ENCODE measurements at places on chromosomes 7 and 10.

DNA sequence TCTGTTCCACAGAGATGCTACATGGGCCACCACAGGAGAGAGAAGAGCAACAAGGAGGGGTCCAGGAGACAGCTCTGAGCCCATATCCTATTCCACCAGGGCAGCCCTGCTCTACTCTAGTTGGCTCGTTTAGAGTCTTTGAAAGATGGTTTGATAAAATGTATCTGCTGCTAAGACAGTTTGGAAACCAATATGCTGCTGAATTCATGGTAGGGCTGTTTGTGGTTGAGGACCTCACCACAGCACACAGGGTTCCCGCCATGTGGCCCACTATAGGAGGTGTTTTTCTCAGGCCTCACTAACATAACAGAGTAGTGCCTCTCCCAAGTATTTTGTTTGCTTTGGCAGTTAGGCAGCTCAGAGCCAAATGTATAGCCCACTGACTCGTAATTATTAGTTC lies 35.8 kb upstream of the ZC3HAV1L start:
- DNase-seq = no peak

DNA sequence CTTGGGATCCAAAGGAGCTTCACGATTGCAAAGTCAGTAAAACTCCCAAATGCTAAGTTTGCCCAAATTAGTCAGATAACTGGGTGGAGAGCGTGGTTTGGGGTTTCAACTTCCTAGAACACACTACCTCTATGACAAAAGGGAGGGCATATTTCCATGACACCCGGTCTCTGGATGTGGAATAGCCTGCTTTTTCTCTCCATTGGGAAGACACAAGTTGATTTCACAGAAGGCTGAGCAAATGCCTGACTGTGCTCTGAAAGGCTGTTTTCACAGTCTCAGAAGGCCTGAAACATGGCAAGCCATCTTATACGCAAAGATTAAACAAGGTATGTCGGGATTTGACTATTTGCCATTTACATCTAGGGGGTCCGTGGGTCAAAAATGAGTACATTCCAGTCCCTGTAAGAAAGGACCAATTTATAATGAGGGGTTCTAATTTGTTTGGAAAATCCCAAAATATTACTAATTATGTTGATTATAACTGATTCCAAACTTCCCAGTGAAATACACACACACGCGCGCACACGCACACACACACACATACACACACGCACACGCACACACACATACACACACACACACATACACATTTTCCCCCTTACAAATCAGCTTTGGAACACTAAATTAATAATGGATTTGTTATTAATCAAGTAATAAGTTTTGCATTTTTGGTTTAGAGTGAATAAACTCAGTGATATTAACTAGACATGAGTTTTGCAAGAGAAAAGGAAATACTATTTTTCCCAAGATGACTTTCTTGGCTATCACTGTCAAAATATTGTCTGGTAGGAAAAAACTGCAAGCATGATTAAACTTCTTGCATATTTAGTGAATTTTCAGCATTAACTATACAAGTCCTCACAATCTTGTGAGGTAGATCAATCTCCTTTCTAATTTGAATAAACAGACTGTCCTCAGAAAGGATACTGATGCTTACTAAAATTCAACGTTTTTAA lies 105.0 kb downstream of the PRTFDC1 start:
- no peak for DNase-seq

- DNase-seq = no peak
Observed at GRCh38 chr7:42931447-42931833, 534 bp downstream of the PSMA2 start.

DNA sequence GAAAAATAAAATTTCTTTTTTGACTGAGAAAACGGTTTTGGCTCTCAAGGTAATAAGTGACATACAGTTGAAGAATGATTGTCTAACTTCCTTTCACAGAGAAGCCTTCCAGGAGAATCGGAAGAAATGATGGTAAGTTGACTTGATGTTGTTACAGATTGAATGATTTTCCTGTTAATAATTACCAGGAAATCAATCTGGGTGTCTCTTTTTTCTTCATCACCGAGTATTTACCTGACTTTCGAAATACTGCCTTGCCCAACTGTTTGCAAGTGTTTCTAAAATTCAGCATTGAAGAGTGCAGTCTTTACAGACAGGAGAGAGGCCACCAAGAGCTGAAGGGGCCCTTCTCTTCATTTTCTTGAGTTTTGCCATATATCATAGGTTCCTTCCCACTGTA lies 4.0 kb downstream of the ITIH2 start:
- no peak for DNase-seq

DNA sequence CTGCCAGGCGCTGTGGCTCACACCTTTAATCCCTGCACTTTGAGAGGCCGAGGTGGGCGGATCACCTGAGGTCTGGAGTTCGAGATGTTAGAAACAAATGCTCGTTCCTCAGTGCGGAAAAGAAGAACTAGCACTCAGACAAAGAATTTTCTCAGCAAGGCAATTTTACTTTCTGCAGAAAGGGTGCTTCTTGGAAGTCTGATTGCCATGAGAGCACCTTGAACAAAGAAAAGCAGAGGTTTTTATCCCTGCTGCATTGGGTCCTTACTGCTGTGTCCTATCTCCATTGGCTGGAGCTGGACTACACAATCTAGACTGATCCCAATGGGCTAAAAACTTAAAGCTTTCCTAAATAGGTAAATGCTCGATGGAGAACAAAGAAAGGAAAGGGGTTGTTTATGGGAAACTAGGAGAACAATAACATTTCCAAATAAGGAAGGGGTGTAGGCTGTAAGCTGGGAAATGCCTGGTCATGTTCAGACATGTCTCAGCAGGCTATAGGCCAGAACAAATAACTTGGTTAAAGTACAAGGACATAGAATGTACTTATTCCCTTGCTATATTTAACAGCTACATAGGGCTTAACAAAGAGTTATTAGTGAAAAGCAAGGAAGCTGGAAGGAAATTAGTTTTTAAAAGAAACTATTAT lies 26.1 kb upstream of the ACTR3B start:
- DNase-seq = no peak

GRCh38 chr7:156017916-156018700 lies 205.8 kb upstream of the SHH start:
- DNase-seq = no peak

DNA sequence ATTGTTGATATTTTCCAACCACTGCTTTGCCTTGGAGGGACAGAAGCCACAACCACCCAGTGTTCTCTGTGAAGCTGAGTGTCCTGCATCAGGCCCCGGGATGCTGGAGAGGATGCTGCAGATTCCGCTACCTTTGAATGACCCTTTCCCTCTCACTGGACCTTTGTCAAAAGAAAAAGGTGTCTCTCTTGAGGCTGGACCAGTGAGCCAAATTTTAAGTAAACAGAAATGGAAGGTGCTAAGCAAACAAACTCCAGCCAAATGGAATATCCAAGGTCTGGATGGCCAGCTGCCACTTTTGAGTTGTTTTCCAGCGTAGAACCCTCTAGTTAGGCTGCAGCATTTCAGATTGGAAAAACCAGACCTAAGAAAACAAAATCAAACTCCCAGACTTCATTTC lies 145.5 kb downstream of the TRIL start:
- DNase-seq = no peak

DNA sequence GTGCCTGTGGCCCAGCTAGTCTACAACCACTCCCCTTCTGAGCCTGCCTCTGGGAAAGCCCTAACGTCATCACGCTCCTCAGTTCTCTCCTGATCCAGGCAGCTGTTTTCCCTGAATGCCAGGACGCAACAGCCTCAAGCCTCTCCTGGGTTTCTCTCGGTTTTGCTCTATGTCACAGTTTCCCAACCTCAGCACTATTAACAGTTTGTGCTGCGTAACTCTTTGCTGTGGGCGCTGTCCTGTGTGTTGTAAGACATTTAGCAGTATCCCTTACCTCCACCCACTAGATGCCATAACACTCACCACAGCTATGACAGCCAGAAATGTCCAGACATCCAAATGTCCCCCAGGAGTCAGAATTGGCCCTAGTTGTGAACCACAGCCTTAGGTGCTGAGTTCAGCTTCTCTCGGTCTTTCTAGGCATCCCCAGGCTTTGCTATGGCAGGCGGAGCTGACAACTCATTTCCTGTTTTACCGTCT lies 226.3 kb upstream of the NPVF start:
- DNase-seq = no peak

GRCh38 chr7:75596727-75597614 lies 104.9 kb downstream of the SPDYE5 start:
- no peak for DNase-seq

DNA sequence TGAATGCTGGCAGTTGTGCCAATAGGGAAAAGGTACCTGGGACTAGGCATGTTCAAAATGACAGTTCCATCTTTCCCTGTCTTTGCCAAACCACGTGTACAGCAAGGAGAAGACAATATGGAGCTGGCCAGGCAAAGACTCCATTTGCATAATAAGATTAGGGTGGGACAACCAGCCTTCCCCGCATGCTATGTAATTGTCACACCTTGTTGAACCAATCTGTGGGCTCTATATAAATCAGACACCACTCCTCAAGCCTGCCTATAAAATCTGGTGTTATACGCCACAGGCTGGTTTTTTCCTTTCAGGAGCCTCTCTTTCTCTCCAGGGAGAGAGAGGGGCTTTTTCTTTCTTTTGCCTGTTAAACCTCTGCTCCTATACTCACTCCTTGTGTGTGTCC lies 11.0 kb upstream of the NUB1 start:
- DNase-seq = no peak

DNA sequence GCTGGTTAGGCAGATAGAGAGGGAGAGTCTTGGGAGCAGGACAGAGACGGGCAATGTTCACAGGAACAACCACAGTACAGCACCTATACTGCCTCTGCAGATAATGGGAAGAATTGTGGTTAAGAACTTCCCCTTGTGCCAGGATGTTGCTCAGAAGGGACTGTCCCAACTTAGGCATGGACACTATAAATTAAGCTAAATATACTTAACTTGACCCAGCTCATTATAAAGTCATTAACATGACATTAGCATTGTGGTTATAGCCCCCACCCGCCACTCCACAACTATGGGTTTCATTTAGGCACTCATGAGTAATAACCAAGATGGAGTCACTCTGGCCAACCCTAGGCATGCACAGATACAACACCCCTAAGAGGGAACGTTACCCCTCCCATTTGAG lies 310.9 kb upstream of the NRG3 start:
- DNase-seq = no peak

GRCh38 chr10:241966-242643 lies 106.8 kb downstream of the ZMYND11 start:
- DNase-seq = no peak

DNA sequence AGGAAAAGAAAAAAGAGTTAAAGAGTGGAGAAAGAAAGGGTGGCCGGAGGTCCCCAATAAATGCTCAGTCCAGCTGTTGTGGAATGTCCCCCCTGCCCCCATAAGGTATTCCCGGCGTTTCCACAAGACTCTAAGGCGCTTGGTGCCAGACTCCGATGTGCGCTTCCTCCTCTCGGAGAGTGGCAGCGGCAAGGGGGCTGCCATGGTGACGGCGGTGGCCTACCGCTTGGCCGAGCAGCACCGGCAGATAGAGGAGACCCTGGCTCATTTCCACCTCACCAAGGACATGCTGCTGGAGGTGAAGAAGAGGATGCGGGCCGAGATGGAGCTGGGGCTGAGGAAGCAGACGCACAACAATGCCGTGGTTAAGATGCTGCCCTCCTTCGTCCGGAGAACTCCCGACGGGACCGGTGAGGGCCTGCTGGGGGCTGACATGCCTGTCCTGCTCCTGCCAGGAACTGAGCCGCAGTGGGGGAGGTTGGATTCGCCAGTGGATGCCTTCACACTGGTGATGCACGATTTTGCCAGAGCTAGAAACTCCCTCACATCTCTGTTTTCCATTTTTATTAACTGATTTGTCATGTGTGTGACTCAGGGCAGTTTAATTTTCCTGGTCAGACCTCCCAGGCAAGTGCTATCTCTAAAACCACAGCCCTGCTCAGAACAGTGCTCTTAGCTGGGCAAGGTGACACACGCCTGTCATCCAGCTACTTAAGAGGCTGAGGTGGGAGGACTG lies 34.2 kb downstream of the TACR2 start:
- no peak for DNase-seq

DNA sequence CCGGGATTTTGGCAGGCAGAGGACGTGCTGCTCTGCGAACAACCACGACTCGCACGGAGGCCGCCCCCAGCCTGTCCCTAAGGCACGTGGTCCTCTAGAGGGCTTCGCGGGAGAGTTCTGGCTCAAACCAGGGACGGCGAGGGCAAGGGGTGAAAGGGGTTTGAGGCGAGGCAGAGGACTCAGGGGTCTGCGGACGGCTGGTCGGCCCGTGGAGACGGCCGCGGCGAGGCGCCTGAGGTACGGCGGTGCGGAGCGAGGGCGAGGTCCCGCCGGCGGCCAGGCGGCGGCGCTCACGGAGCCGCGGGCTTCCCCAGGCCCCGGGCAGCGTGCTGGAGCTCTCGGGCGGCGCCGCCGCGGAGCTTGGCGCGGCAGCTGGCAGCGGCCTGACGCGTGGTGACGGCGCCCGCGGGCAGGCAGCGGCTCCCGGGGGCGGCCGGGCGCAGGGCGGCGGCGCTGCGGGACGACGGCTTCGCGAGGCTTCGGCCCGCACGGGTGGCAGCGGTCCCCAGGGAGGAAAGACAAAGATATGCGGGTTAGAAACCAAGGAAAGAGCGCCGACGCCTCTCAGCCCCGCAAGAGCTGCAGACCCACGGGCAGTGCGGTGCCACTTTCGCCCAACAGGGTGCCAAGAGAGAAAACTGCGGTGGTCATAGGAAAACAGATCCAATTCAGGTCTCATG lies 44.8 kb downstream of the ZNF800 start:
- DNase-seq = no peak

GRCh38 chr7:6164491-6164890 lies 107.9 kb downstream of the CYTH3 start:
- DNase-seq = no peak

- DNase-seq = no peak
Observed at GRCh38 chr10:129966370-129966888, 2.4 kb upstream of the EBF3 start.

GRCh38 chr10:129136074-129136473 lies 331.0 kb upstream of the MGMT start:
- no peak for DNase-seq

GRCh38 chr10:4596951-4597350 lies 229.1 kb upstream of the AKR1E2 start:
- no peak for DNase-seq

- DNase-seq = no peak
Observed at GRCh38 chr7:22577470-22578001, 77.5 kb upstream of the STEAP1B start.

- DNase-seq = no peak
Observed at GRCh38 chr7:11182736-11183135, 209.1 kb downstream of the PHF14 start.

- DNase-seq = no peak
Observed at GRCh38 chr10:93334901-93335327, 147.2 kb downstream of the MYOF start.
